KBM-7 (cell line): ENCODE measurements at places on chromosomes 13 and 19.

DNA sequence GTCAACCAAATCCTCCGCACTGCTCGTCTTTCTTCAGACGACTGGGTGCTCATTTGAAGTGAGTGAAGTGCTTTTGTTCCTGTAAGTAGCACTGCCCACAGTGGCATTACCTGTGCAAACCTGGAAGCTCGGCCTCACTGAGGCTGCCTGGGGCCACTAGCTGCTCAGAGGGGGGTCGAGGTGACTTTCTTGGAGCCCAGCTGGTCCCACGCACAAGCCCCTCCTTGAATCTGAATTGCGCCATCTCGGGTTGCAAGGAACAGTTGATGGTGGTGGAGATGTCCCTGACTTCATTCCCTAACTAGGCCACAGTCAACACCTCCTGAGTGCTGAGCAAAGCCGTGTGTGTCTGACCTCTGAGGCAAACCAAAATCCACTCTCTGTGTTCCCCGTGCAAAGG, 79.3 kb upstream of the GPR183 start:
- DNase-seq: no peak

GRCh38 chr19:13269348-13269747, 119.1 kb downstream of the IER2 start:
- DNase-seq: no peak

GRCh38 chr19:42042455-42043170, 27.4 kb downstream of the GRIK5 start:
- no peak for DNase-seq

GRCh38 chr19:7109678-7110289, 40.3 kb downstream of the ZNF557 start:
- no peak for DNase-seq

GRCh38 chr19:44003461-44004009, 778 bp downstream of the ZNF230 start:
- peak; percentile 35 for DNase-seq

DNA sequence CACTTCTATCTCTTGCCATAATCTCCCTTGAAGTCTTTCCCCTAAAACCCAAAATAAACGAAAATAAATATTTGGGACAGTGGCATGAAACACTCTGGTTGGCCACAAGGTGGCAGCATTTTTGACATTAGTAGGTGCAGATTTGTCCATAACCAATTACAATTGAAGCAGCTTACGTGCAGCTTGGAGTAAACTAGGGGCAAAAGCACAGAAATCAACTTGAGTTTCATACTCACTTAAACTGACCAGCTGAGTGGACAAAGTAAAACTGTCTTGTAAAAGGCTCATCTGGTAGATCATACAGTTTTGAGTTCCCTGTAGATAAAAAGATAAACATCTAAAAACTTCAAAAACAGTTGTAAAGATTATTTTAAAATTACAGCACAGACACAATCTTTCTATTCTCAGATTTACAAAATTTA, 18.8 kb downstream of the PDCD5 start:
- peak; percentile 58 for DNase-seq

GRCh38 chr19:43682824-43683661, 13.1 kb upstream of the PLAUR start:
- DNase-seq: no peak

- DNase-seq: peak; percentile 46
These were observed 28.8 kb upstream of the TUBGCP3 start for GRCh38 chr13:112616586-112617362.

- DNase-seq: no peak
These were observed 132.7 kb downstream of the ZDHHC20 start for GRCh38 chr13:21326155-21327031.

DNA sequence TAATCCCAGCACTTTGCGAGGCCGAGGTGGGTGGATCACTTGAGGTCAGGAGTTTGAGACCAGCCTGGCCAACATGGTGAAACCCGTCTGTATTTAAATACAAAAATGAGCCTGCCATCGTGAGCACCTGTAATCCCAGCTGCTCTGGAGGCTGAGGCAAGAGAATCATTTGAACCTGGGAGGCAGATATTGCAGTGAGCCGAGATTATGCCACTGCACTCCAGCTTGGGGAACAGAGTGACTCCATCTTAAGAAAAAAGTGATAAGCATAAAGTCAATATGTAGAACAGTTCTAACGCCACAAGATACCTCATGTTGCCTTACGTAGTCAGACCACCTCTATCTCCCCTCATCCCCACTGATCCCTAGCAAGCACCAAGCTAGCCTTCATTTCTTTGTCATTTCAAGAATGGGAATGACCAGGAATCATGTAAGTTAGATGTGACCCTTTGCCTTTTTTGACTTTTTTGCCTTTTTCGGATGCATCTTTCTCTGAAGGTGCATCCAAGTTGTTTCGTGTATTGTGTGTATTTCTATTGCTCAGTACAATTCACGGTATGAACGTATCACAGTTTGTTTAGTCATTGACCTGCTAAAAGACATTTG, 6.4 kb downstream of the RPL21 start:
- no peak for DNase-seq

DNA sequence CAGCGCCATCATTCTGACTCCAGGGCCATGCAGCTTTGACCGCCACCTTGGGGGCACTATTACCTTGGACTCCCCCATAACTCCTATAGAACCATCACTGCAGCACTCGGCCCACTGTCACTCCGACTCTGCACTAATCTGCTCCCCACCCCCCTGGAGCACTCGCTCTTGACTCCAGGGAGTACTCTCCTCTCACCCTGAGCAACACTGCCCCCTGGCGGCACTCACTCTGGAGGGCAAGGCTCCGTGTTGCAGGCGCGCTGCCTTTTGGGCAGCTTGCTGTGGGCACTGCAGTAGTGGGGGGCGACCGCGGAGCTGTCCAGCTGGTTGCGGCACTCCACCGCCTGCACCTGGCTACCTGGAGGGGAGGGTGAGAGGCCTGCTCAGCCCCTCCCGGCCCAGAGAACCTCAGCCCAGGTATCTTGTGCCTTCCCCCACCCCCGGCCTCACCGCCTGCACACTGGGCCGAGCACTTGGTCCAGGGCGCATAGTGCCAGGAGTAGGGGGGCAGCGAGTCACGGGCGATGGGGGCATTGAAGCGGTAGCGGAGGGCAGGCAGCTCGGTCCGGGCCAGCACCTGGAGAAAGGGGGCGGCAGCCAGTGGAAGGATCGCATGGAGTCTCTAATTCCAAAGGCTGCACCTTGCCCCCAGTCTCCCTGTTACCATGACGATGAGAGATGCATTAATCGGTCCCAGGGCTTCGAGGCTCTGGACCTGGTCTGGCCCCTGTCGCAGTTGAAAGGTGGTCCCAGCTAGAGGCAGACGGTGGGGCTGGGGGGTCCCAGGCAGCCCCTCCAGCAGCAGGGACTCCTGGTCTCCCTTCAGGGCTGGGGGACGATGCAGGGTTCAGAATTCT, 8.9 kb upstream of the MYO1F start:
- peak; percentile 71 for DNase-seq

GRCh38 chr13:29800687-29801086, 49.7 kb downstream of the UBL3 start:
- DNase-seq: no peak

- DNase-seq: no peak
These were observed 2.8 kb downstream of the IGFLR1 start for GRCh38 chr19:35739275-35740107.

DNA sequence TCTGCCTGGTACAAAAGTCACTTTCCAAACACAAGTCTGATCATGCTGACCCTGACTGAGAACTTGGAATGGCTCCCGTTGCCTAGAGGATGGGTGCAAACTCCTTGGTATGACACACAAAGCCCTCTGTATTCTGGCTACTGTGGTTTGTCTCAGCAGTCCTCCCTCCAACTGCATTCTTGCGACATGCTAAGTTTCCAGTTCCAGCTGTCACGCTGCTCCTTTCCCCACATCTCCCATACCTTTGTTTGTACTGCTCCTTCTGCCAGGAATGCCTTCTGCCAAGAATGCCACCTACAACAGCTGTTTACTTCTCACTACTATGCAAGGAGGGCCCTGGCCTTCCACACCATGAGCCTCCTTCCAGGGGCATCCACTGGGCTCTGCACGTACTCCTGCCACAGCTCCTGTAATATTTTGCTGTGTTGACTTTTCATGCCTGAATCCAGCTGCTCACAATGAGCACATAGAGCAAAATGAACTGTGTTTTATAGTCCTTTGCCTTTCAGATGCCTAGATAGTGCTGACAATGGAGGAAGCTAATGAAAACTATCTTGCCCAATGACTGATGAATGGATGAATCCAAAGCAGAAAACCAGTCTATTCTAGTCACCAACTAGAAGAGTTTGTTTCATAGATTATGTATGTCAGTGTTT, 543.7 kb downstream of the EFNB2 start:
- DNase-seq: no peak

GRCh38 chr13:97648881-97649224, 214.9 kb downstream of the RAP2A start:
- no peak for DNase-seq

DNA sequence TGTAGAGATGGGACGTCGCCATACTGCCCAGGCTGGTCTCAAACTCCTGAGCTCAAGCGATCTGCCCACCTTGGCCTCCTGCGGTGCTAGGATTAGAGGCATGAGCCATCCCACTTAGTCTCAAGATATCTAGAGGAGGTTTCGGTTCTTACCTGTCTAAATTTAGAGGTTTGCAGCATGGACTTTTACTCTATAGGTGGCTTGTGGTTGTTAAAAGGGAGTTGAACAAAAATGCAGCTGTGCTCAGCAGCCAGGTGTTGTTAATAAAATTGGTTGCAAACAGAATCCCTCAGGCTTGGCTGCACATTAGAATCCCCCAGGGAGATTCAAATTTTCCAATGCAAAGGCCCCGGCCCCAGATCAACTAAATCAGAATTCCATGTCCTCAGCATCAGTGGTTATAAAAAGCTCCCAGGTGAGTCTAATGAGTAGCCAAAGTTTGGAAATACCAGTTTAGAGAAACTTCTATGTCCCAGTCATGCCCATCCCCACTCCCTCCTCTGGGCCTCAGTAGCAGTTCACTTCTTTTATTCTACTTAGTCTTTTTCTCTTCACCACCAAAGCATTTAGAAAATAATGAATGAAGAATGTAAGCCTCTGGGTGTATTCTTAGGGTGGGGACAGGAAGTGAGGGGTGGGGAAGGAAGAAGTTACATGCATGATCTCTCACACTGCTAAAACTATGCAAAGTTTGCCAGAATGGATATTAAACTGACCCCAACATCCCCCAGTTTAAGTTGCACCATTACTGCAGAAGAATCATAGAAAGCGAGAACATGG, 471.0 kb downstream of the COG6 start:
- DNase-seq: no peak

GRCh38 chr19:2371656-2372055, 11.6 kb downstream of the TMPRSS9 start:
- DNase-seq: no peak

- no peak for DNase-seq
These were observed 313.3 kb downstream of the LIG4 start for GRCh38 chr13:107901996-107902562.

- DNase-seq: no peak
These were observed 95.2 kb downstream of the FRY start for GRCh38 chr13:32126756-32127155.

- no peak for DNase-seq
These were observed 65.1 kb upstream of the GJB6 start for GRCh38 chr13:20297181-20297580.

GRCh38 chr13:97339019-97339987, 94.7 kb upstream of the RAP2A start:
- DNase-seq: no peak

GRCh38 chr13:110471156-110471832, 90.2 kb downstream of the RAB20 start:
- no peak for DNase-seq

DNA sequence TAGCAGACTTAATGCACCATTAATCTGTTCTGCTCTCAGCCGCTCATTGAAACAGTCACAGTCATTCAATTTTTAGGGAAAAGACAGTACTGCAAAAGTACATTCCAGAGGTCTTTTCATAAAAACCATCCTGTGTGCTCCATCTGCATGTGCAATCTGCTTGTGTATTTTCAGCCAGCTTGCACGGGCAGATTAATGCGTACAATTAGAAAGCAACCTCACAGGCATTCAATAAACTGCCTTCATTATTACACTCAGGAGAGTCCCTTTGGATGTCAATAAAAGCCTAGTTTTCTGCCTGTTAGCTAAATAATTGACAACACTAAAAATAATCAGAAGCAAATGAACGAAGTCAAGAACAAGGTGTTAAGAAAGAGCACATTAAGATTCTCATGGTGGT, 41.9 kb downstream of the EPSTI1 start:
- no peak for DNase-seq

- no peak for DNase-seq
These were observed 242.5 kb upstream of the SERP2 start for GRCh38 chr13:44131069-44131614.

GRCh38 chr13:34391076-34391475, 551.0 kb upstream of the NBEA start:
- DNase-seq: no peak

- no peak for DNase-seq
These were observed 97.0 kb downstream of the ABCC4 start for GRCh38 chr13:95204231-95204765.

DNA sequence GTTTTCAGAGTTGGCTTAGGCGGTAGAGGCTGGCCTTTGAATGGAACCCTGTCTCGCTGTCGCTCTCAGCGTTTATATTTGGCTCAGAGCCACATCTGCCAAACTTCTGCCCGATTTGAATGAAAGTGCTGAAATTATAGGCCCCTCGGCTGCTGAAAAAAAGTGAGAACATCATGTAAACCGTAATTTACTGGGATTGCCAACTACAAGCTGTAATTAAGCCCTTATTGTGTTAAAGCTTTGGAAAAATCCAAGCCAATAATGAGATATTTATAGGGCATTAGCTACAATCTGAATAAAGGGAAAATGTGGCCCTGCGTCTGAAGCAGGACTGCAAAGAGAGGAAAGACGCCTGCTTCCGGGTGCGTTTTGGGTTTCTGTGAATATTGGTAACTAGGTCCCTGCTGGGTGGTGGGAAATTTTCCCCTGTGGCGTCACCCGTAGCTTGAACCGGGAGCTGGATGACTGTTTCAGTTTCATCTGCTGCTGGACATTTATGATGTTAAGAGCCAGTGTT, 9.9 kb downstream of the DNM2 start:
- no peak for DNase-seq

- no peak for DNase-seq
These were observed 287.1 kb downstream of the ITGBL1 start for GRCh38 chr13:101739382-101740178.

GRCh38 chr19:15251010-15251748, 18.9 kb upstream of the EPHX3 start:
- no peak for DNase-seq

- DNase-seq: no peak
These were observed 48.9 kb upstream of the CLDN10 start for GRCh38 chr13:95503662-95504061.

- DNase-seq: no peak
These were observed 469 bp upstream of the RNF6 start for GRCh38 chr13:26222520-26223046.

DNA sequence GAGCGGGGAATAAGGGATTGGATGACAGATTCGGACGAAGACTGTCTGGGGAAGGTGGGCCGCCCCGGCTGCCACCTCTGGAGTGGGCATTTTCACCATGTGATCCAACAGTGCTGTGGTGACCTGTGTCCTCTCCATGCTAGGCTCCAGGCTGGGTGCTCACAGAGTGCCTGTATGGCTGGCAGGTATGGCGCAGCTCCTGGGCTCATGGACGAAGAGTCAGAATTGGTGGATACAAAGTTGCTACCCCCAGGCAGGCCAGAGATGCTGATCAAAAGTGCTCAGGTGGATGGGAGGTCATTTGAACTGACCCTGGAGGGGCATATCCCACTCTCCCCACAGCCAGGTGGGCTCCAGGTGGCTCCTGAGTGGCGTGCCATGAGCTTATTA, 111.3 kb upstream of the UQCRFS1 start:
- no peak for DNase-seq
